ENCODE measurements at places on chromosomes 5 and 9.
A peak's percentile ranks its signal among the peaks of the same experiment; 100 is the strongest.

DNA sequence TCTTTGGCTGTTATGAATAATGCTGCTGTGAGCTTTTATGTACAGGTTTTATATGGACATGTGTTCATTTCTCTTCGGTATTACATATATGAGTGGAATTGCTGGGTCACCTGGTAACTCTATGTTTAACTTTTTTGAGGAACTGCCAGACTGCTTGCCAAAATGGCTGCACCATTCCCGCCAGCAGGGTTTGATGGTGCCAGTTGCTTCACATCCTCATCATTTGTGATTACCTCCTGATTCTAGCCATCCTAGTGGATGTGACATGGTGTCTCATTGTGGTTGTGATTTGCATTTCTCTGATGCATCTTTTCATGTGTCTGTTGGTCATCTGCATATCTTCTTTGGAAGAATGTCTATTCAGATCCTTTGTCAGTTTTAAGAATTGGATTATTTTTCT lies 10.7 kb downstream of the NANS start:
- DNase-seq, result no peak

- DNase-seq, result no peak
Observed at GRCh38 chr5:123786411-123786810, 274.4 kb downstream of the CSNK1G3 start.

- peak; percentile 75 for DNase-seq
Observed at GRCh38 chr5:139808481-139809330, 13.1 kb downstream of the PSD2 start.

DNA sequence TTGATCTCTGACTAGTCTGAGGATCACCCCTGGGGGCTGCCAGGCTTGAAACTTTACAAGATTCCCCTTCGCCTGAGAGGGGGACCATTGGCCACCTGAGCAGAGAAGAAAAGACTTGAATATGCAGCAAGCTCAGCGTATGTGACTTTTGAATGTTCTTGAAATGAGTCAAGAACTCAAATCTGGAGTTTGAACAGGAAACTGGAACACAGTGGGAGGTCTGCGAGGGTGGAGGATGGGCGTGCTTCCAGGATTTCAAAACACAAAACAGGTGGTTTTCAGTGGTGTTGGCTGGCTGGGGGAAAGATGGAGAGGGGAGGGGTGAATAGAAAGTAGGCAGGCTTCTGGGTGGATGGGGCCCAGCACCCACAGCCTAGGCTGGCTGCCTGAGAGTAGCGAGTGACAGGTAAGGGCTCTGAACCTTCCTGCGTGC lies 40.6 kb downstream of the TMEM174 start:
- no peak for DNase-seq

GRCh38 chr5:154782812-154783592 lies 27.8 kb downstream of the LARP1 start:
- DNase-seq, result no peak

Data from activated naive CD4-positive, alpha-beta T cell treated with anti-CD3 and anti-CD28 coated beads, Interleukin-2, amount 10 ng/mL, durations not matched to agents 7 days and 5 days (primary cell).